Ammon's horn (tissue), 1 donor: ENCODE measurements at places on chromosomes 11 and 22.

DNA sequence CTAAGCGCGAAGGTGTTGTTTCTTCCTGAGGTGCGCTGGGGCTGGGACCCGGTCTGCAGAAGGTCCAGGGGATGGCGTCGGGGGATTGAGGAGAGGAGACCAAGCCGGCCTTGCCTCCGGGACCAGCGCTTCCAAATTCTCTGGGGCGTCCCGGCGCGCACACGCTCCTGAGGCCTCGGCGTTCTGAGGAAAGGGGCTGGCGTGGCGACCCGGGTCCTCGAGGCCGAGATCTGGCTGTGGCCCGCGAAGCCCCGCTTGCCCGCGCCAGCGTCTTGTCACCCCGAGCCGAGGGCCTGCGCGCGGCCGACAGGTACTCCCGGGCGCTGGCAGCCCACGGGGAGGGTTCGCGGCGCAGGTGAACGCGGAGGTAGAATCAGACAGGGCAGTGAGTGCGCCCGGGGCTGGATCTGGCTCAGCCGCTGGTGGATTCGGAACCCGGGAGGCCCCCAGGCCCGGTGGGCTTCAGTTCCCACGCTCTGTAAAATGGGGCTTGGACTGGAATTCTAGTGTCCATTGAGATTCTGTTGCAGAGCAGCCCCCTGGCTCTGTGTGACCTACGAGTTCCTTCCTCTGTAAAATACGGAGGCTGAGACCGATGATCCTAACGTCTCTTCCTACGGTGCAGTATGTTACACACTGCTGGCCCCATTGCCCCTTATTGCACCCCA lies 14.7 kb downstream of the SSH3 start:
- no peak for DNase-seq

- DNase-seq = no peak
Observed at GRCh38 chr11:112227471-112227870, 1.2 kb downstream of the PTS start.

- DNase-seq = no peak
Observed at GRCh38 chr22:37420686-37421467, 6.4 kb downstream of the ELFN2 start.

- DNase-seq = no peak
Observed at GRCh38 chr22:26587991-26588613, 1.8 kb downstream of the TPST2 start.

DNA sequence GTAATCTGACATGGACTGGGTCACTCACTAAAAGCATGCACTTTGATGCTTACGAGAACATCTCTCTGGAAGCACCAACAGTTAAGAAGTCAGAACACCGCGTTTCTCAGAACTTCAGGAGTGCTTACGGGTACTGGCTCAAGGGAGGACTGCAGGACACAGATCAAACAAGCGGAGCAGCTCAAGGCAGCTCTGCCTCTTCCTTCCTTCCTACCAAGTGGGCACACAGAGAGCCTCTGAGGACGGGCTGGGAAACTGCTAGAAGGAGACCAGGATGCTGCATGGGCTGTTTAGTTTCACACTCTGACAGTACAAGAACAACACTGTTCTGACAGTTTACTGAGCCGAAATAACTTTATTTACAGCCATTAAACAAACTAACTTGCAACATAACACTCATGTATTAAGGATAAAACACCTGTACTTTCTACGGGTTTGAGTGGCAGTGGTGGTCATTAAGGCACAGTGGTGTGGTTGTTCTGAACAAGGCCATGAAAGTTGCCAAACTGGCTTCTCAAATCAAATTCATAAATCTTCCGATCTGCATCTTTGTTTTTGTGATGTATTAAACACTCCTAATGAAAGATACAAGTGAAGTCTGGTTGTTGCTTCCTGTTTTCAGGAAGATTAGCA lies 37.5 kb downstream of the ARFGAP3 start:
- no peak for DNase-seq

GRCh38 chr22:46801331-46801811 lies 38.9 kb downstream of the TBC1D22A start:
- no peak for DNase-seq

GRCh38 chr11:24559315-24559714 lies 62.5 kb downstream of the LUZP2 start:
- no peak for DNase-seq

GRCh38 chr22:20798218-20798617 lies 24.3 kb downstream of the SERPIND1 start:
- DNase-seq = no peak

DNA sequence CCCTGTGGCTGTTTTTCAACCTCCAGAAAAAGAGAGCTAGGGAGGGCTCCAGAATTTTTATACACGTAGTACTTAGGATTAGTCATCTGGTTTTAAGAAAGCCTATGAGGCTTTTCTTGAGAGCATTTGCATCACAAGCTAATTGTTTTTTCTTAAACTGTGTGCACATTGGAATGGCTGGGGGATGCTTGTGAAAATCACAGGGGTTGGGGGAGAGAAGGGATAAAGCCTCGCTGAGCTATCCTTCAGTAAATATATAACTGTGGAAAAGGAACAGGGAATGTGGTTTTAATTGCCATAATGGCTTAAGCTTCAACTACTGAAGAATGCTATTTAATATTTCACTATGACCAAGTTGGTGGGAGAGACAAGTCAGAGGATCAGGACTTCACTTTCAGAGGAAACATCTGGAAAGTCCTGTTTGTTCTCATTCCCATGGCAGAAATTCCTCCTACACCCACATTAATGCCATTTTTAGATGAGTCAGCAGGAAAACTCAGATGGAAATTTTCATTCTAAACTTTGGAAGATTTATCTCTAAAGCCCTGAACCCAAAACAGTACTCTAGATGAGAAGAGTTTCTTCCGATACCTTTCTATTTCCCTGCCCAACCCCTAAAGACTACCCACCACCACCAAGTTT lies 591.3 kb downstream of the LRRC4C start:
- no peak for DNase-seq

- DNase-seq = no peak
Observed at GRCh38 chr11:115502636-115503082, 1.6 kb downstream of the CADM1 start.

- DNase-seq = no peak
Observed at GRCh38 chr22:28279888-28280287, 360.8 kb upstream of the PITPNB start.

DNA sequence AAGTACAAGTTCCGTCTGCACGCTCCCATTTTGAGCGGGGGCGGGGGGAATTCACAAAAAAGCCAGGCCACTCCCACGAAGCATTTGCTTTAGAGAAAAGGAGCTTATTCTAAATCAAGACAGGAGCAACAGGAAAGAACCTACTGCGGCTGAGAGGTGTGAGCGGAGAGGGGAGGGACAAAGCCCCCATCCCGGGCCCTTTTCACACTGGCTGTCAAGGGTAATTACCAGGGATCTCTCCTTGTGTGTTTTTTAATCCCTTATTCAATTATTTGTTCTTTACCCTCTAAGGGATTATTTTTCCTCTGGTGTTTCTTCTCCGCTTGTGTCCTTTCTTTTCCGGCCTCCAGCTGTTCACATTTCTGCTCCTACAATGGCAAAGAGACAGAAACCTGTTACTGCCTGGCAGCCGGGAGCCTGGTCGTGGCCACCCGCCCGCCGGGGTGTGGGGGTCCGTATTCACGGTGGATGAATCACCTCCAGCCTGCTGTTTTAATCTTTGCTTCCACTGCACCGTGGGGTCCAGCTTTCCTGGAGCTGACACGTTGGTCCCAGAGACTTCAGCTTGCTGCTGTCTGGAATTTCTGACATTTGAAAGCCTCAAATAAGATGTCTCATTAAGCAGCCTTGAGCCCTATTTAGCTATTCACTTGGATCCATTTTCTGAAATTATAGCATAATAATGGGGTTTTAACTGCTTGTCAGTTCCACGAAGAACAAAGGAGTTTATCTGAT lies 61.4 kb upstream of the FADD start:
- DNase-seq = no peak

DNA sequence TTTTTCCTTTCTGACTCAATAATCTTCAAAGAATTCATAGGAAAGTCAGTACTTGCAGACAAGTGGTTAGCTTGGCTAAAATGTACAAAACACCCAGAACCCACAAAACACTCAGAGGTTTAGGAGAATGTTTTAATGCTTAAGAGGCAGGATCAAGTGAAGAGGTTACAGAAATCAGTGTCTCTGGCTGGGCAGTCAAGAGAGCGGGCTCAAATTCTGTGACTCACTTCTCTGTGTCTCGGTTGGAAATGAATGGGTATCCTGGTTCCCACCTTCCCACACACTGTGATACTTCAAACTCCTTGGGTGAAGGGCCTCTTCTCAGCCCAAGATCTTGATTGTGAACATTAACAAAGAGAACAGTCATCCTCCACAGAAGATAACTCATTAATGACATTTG lies 3.8 kb downstream of the MPEG1 start:
- DNase-seq = no peak

DNA sequence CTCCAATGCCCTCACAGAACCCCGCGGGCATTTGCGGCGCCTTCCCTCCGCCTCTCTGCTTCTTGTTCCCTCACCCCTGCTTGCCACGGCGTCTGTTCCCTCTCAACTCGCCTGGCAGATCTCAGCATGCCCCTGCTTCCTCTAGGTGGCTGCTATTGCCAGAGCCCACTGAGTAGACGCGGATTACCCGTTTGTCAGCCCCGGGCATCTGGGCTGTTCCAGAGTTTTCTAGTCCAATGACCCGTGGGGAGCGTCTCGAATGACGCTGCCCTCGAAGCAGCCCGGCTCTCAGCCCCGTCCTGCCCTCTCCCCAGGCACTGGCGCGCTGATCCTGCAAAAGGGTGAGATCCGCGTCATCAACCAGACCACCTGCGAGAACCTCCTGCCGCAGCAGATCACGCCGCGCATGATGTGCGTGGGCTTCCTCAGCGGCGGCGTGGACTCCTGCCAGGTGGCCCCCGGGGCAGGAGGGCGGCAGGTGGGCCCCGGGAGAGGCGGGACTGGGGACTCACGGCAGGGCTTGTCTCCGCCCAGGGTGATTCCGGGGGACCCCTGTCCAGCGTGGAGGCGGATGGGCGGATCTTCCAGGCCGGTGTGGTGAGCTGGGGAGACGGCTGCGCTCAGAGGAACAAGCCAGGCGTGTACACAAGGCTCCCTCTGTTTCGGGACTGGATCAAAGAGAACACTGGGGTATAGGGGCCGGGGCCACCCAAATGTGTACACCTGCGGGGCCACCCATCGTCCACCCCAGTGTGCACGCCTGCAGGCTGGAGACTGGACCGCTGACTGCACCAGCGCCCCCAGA lies 49.7 kb downstream of the ST14 start:
- no peak for DNase-seq

DNA sequence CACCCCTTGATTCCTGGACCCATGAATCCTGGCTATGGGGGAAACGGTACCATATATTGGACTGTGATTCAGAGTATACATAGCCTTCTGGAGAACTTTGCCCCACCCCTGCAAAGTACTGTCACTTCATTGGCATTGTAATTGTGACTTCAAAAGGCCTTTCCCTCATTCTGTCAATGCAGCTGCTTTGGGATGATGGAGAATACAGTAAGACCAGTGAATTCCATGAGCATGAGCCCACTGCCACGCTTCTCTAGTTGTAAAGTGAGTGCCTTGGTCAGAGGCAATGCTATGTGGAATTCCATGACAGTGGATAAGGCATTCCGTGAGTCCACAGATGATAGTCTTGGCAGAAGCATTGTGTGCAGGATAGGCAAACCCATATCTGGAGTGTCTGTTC lies 25.7 kb upstream of the MSANTD2 start:
- DNase-seq = no peak

GRCh38 chr11:44029977-44030911 lies 17.5 kb upstream of the ACCSL start:
- no peak for DNase-seq

DNA sequence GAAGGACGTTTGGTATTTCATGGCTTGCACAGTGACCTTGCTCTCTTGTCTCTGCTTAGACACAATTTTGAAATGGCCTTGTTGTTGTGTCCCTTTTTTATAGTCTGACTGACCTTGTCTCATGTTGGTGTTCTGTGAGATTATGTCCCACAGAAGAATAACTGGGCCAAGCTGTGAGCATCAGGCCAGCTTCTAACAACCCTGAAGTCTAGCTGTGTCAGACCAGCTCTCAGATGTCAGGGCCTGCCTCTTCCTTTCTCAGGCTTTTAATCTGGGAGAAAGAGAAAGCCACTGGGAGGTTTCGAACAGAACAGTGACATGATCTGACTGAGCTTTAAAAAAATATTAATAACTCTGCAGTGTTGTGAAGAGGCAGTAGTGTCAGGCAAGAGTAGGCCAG lies 2.0 kb upstream of the UEVLD start:
- DNase-seq = no peak

GRCh38 chr22:32994898-32995297 lies 63.3 kb downstream of the SYN3 start:
- DNase-seq = peak; percentile 69

DNA sequence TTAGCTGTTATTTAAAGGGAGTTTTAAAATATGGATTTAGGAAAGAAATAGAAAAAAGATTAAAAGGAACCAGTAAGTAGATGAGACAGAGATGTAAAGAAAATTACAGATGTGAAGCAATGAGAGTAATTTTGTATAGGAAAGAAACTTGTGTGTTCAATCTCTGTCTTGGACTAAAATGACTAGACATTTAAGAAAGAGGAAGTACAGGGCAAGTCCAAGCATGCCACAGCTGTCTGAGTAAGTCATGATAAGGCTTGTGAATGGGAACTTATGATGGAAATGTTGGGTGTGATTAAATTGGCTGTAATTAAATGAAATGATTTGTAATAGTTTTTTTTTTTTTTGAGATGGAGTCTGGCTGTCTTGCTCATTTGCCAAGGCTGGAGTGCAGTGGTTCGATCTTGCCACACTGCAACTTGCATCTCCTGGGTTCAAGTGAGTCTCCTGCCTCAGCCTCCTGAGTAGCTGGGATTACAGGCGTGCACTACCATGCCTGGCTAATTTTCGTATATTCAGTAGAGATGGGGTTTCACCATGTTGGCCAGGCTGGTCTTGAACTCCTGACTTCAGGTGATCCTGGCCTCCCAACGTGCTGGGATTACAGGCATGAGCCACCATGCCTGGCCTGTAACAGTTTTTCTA lies 5.9 kb upstream of the ACY3 start:
- DNase-seq = no peak

GRCh38 chr11:73547706-73548595 lies 50.0 kb downstream of the FAM168A start:
- DNase-seq = no peak

- DNase-seq = no peak
Observed at GRCh38 chr11:66012371-66012945, 650 bp downstream of the CST6 start.

GRCh38 chr11:15937601-15938120 lies 418.7 kb downstream of the SOX6 start:
- DNase-seq = no peak

DNA sequence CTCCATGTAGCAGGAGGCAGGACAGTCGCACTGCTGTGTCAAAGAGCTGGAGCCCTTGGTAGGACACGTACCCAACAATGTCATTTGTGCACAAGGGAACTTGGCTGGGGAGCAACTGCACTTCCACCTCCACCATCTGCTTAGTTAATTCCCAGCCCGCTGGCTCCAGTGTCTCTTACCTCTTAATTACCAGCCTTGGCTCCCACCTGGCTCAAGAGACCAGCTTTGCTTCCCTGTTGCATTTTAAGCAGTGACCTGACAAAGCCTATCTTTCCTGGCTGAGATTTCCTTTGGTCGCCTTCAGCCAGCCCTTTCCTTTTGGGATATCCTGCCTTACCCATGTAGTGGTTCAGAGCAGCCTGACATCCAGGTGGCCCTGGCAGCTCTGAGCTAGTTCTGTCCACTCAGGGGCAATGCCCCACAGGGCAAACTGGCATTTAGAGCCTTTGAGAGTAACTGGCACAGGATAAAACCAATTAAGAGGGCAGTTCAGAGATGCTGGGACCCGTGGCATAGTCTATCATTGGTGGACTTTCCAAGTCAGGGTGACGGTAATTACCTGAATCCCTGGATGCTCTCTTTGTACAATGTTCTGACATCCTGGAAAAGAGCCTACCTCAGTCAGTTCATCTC lies 212.6 kb upstream of the SORL1-AS1 start:
- DNase-seq = no peak

GRCh38 chr22:40036591-40037225 lies 42.0 kb downstream of the FAM83F start:
- DNase-seq = peak; percentile 87
